ENCODE measurements at places on chromosomes 1 and 21.

DNA sequence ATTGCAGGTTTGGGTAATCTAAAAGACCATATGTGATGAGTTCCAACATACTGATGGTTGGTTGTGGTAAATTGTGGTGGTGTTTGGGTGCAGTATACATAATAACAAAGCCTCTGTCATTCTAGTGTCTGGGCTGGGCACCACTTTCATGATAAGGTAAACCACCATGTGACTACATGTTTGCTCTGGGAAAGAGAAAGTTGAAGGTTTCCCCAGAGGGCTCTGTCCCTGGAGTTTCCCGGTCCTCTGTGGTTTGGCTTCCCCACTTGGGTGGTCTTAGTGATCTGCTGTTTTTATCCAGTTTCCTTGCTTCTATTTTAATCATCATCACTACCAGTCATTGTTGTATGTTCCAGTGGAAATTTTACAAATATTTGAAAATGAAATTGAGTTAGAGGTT lies 55.9 kb upstream of the TSPAN2 start:
- DNase-seq, result no peak

GRCh38 chr1:36847761-36848160 lies 186.6 kb downstream of the GRIK3 start:
- no peak for DNase-seq

DNA sequence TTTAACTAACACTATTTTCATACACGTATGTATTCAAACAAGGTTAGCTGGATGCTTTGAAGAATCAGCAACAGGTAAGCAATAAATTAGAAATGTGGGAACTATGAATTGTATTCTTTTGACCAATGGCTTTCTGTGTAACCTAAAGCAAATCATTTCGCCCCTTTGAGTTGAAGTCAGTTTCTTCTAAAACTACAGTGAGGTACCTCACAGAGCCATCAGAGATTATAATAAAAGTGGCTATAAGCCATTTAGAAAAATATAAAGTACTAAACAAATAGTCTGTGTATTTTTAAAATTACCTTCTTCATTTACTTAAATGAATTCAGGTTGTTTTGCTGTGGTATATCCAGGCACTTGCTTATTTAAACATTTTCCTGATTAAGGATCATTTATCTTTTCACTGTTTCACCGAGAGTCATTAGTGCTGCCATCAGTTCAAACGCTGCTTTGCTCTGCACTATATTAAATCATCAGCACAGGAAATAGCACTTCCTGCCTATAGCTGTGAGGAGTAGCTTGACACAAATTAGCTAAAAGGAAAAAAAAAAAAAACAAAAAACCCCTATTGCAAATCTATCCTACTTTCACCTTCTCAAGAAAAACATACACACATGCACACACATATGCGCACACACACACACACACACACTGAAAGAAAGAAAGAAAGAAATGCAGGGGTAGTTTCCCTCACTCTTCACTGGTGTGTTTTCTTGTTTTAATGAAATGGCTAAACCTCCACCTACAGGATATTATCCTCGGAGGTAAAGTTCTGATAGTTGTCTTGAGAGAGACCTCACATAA lies 39.8 kb upstream of the C1orf105 start:
- DNase-seq, result no peak

DNA sequence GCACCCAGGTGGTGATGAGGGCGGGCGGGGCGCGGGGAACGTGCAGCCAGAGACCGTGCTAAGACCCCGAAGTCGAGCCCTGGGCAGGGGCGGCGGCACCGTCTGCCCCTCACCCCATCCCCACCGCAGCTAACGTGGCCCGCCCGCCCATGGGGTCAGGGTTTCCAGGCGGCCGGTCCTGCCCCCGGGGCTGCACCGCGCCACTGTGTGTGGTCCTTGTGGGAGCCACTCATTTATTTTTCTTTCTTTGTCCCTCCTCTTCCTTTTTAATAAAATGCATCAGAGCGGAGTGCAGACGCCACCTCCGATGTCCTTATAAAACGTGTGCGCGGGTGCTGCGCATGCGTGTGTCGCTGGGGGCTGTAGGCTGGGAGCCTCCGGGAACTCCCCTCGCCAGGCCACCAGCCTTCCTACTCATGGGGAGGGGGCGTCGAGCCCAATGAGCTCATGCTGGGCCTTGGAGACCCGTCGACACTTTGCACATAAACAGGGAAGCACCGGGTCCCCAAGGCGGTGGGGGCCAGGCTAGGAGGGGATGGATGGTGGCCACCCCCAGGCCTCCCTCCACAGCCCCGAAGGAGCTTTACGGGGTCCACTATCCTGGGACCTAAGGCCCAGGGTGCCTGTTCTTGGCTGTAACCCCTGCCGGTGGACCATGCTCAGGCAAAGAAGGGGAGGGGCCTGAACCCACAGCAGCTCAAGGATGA lies 59.9 kb downstream of the WNT9A start:
- DNase-seq, result no peak

DNA sequence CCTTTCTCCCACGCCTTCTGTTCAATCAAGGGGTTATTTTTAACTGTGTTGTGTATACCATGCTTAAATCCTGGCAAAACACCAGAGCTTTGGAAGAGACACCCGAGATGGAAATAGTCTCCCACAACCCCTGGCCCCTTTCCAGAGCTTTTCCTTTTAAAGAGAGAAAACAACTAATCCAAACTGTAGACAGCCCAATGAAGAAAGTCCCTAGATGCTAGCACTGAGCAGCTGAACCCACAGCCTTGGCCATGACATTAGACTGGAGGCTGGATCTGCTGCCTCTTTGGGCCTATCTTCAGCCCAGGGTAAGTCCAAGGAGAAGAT lies 64.9 kb upstream of the ARTN start:
- peak; percentile 51 for DNase-seq

GRCh38 chr21:41211060-41211805 lies 43.3 kb downstream of the BACE2 start:
- DNase-seq, result peak; percentile 23

GRCh38 chr1:238135708-238136664 lies 245.3 kb upstream of the ZP4 start:
- no peak for DNase-seq

- no peak for DNase-seq
These were observed 97.2 kb downstream of the DNAH14 start for GRCh38 chr1:225026701-225027100.

DNA sequence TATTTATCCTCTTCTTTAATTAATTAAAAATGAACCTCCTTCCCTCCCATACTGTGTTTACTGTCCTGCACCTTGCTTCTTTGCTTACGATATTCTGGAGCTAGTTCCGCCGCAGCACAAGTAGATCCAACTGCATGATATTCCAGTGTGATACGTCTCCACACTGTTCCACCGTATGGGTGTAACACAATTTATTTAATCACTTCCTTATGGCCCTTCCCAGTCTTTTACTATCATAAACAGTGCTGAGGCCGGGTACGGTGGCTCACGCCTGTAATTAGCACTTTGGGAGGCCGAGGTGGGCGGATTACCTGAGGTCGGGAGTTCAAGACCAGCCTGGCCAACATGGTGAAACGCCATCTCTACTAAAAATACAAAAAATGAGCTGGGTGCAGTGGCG lies 25.7 kb downstream of the CNST start:
- DNase-seq, result no peak

DNA sequence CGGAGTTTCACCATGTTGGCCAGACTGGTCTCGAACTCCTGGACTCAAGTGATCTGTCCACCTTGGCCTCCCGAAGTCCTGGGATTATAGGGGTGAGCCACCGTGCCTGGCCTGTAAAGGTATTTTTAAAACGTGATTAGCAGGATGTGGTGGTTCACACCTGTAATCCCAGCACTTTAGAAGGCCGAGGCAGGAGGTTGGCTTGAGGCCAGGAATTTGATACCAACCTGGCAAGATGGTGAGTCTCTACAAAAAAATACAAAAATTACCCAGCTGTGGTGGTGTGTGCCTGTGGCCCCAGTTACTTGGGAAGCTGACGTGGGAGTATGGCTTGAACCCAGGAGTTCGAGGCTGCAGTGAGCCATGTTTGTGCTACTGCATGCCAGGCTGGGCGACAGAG lies 43.3 kb upstream of the SOD1 start:
- DNase-seq, result no peak

GRCh38 chr1:31763671-31764311 lies 349 bp downstream of the ADGRB2 start:
- no peak for DNase-seq

DNA sequence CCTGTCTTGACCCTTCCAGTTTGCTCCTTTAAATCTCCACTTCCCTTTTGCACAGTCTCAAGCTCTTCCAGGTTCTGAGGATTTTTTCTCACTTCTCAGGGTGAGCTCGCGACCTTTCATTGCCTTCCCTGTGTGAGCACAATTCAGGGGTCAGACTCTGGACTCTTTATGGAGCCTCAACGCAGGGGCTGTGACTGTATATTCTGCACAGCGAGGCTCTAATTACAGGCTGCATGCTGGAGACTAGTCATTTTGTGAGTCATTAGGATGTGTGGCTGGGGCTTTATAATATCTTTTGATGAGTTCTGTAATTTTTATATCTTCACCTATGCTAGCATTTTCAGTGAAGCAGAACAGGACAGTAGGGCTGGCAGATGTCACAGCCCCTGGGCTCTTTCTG lies 270.7 kb downstream of the KAZN start:
- no peak for DNase-seq

- no peak for DNase-seq
These were observed 71.3 kb upstream of the FBXO28 start for GRCh38 chr1:224042557-224043118.

GRCh38 chr21:44913425-44914175 lies 7.1 kb downstream of the ITGB2 start:
- DNase-seq, result no peak

GRCh38 chr1:186195377-186195931 lies 179.6 kb downstream of the TPR start:
- no peak for DNase-seq

- DNase-seq, result no peak
These were observed 7.5 kb downstream of the MX2 start for GRCh38 chr21:41369105-41369919.

GRCh38 chr1:234925440-234926263 lies 203.0 kb downstream of the TOMM20 start:
- DNase-seq, result no peak

DNA sequence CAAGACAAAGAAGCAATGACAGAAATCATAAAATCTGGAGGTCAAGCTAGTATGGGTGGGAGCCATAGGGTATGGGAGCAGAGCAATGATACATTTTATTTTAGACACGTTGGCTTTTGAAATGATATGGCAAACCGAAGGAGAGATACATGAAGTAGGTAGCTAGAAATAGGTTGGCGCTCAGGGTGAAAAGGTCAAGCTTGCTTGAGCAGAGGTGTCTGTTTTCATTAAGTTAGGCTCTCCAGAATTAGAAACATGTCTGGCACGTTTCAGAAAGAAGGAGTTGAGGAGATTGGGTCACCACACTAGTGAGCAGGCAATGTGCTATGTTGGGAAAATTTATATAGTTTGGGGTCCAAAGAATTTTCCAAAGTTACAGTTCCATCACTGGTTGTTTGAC lies 151.4 kb downstream of the AMY1C start:
- no peak for DNase-seq
